Mononuclear cell (primary cell): ENCODE measurements at places on chromosomes 1 and 21. TPM values are rescaled to one million over a fixed set of nuclear protein-coding genes. Genes with fewer than 3 reads are reported as not detected.

Gene CFAP107
- not detected for total RNA-seq

Gene TTC13
- 24.6 TPM for total RNA-seq

Gene CNIH3
- 1.4 TPM for total RNA-seq

Gene PRAMEF33
- total RNA-seq, result not detected

Gene CYP4B1
- total RNA-seq, result not detected

Gene PHACTR4
- total RNA-seq, result 14.1 TPM

Gene TRIM45
- total RNA-seq, result 0.21 TPM

Gene C1orf35
- total RNA-seq, result 6.1 TPM

Gene GJB5
- total RNA-seq, result not detected

Gene SLC19A2
- total RNA-seq, result 7.0 TPM

Gene LCE7A
- total RNA-seq, result not detected
